T-helper 2 cell treated with Interferon-gamma antibody and Interleukin-4, amounts not matched to agents 5 μg/mL and 100 μg/mL, for 36 hours (primary cell): ENCODE measurements at places on chromosomes 2 and 18.

GRCh38 chr2:10527585-10527984 is 79.5 kb upstream of the ODC1 start:
- no peak for DNase-seq

DNA sequence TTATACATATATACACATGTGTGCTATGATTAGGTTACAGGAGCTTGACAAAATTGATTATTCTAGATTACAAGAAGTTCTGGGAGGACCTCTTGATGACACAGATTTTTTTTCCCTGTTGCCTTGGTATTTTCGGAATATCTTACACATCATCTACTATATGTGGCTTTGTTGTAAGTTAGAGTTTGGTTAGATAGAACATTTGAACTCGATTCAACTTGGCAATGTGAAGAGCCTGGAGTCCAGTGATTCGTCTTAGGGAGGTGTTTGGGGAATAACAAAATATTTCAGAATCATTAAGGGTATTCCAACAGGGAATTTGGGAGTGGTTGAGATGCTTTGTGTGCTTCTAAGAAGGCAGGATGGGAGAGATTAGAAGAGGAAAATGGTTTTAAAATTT is 39.3 kb upstream of the EFEMP1 start:
- no peak for DNase-seq

DNA sequence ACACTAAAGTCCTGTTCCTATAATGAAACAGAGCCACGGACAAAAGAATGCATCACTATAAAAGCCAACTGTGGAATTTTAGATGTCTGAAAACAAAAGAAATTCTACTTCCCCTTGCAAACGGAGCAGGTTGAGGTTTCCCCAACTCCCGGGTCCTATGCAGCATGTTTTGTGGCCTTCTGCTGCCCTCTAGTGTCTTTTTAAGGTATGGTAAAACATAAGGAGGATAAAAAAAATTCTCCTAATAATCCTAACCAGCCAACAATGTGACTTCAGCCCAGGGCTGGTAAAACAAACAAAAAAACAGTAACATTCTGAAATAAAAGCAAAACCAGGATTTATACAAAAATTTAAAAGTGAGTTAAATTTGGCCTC is 539.5 kb downstream of the NRXN1 start:
- DNase-seq = no peak

DNA sequence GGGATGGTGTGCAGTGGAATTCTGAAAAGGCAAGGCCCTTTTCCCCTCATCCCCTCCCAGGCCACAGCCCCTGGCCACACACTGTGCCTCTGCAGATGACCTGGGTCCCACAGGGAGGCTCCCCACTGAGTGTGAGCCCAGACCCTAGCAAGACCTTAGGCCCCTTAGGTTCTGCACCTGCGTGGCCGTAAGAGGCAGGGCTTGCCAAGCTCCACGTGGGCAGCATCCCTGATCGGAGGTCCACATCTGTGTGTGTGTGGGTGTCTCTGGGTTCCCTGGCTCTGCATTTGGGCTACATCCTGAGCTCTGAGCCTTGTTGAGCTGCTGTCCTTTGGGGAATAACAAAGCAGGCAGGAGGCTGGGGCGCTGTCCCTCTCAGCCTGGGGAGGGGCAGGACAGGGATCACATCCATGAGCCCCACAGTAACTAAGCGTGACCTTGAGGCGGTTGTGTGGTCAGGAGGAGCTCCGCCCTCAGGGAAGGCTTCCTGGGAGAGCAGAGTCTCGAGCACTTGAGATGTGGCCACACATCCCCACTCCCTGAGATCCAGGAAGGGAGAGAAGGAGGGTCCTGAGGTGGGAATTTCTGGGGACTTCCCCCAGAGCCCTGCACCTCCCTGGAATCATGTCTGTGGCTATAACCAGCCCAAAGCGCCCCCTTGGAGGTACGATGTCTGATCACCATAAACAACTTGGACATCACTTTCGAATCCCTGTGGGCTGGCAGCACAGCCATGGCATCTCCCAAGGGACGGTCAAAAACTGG is 84.8 kb downstream of the STPG4 start:
- DNase-seq = no peak

DNA sequence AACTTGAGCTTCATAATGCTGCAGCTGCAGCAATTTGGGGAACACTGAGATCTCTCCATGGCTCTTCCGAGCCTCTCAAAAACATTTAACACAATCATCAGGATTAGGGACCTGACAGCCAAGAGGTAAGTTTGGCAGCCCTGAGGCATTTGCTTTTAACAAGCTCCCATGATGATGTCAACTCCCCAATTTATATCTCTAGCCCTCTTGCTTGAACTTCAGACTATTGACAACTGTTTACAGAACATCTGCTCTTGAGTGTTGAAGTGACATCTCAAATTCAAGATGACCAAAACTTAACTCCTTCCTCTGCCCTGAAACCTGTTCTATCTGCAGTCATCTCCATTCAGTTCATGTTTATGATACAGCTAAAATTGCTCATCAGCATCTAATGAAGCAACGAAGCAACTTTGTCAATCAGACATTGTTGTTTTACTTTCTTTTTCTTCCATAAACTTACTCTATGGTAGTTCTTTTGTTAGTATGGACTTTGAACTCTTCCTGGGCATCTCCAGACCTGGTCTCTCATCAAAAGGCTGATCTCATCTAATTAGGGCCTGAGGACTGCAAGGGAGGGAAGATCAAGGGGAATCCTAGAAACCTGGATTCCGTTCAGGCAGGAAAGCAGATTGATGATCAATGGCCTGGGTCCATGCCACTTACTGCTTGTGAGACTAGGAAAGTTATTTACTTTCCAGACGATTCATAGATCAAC is 48.1 kb downstream of the SEMA4F start:
- no peak for DNase-seq

GRCh38 chr2:689877-690510 is 12.8 kb upstream of the TMEM18 start:
- DNase-seq = no peak

- DNase-seq = no peak
Observed at GRCh38 chr18:73768043-73768442, 379.6 kb downstream of the FBXO15 start.

DNA sequence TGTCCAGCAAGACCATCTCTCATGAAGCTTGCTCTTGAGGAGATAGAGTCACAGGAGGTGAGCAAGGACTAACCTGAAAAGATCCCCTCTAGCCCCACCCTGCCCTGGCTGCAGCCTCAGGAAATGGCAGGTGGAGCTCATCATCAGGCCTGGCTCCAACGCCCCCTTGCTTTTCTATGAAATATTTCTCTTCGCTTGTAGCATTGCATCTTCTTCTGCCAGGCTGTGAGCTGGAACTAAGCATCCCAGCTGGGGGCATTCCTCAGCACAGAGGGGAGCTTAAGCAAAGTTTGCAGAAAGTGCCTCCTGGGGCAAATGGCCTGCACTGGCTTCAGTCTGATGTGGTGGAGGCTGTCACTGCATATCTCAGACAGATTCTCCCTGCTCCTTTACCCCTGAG is 90.1 kb upstream of the LGALSL start:
- DNase-seq = no peak

- no peak for DNase-seq
Observed at GRCh38 chr18:60936101-60936500, 397.1 kb upstream of the CDH20 start.

DNA sequence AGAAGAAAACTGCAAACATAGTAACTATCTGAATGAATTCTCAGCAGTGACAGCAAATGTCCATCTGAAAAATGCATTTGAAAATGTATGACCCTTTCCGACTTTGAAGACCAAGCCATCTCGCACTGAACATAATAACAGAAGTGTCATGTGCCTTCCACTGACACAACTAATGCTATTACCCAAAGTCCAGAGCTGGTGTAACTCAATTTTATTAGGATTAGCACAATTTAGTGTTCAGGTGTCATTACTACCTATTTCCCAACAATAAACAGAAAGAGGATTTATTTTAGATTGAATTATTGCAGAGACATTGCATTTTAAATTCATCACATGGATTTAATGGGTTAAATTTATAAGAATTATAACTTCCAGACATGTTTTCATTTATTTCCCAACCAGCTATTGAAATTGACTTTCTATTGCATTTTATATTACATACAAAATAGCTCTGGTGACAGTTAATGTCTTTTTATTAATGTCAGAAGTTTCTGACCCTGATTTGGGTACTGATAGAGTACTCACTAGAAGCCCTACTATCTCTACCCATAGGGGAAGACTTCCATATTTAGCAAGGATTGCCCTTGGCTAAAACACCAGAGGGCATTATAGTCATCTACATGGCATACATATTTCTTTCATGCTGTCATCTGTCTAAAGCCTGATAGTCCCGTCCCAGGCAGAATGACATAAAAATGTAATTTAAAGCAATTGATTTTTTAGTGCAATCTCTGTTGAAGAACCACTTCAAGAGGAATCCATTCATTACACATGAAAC is 7.0 kb upstream of the STK39 start:
- no peak for DNase-seq

DNA sequence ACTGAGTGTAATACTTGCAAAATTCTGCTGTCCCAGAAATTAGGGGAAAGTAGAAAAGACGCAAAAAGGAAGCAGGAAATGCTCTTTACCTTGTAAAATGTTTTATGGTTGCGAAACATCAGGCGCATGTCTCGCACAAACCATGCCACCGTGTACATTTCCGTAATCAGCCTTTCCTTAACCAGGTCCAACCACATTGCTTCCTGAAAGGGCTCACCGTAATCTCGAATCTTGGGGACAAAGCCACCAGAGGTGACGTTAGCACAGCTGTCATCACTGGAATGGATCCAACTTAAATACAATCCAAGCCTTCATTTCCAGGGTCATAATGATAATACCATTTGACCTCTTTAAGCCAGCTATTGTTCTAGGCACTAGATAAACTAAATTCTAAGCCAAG is 49.3 kb downstream of the SP110 start:
- DNase-seq = no peak

GRCh38 chr2:241118737-241119505 is 16.8 kb upstream of the MTERF4 start:
- DNase-seq = no peak

DNA sequence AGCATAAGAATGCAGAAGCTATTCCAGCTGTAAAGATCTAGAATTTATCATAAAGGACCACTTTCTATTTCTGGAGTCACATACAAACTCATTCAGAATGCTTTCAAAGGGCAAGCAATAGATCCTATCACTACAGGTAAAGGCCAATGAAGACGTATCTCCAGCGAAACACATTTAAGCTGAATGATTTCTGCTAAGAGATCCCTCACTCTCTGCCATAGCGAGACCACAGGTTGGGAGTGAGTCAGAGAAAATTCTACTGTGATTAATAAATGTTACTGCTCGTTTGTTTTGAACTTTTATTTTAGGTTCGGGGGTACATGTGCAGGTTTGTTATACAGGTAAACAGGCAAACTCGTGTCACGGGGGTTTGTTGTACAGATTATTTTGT is 72.5 kb upstream of the NFU1 start:
- no peak for DNase-seq

DNA sequence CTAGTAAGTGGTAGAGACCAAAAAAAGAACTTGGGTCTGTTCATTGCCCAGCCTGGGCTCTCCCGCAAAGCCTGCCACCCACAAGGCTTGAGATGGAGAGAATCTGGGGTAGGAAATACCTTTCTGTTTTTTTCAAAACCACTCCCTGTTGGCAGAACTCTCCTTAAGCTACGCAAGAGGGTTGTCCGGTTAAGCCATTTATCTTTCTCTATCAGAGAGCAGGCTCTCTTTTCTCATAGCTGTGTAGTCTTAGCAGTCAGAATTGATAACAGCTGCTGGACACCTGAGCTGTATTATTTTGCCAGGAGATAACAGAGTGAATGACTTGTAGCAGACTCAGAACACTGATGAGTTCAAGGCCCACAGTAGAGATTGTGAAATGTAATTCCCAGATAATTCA is 1088.1 kb downstream of the TSN start:
- DNase-seq = no peak

DNA sequence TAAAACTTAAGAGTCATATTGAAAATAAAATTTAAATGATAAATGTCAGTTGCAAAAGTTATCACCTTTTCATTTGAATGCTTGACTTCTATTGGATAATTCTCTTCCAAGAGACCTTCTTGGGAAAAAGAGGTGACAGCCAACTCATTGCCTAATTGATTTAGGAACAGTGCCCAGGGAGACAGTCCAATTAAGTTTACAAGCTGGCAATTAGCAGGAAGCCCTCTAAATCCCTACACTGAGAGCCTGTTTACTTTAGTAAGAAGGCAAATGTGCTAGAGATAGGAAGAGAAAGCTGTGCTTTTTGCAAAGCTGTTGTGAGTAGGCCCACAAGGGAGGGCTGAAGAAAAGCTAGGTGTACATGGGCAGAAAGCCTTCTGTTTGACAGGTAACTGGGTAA is 189.1 kb downstream of the WDPCP start:
- DNase-seq = no peak

GRCh38 chr2:150484006-150484405 is 3.5 kb downstream of the RND3 start:
- no peak for DNase-seq

GRCh38 chr2:212906620-212907019 is 244.8 kb downstream of the IKZF2 start:
- no peak for DNase-seq

DNA sequence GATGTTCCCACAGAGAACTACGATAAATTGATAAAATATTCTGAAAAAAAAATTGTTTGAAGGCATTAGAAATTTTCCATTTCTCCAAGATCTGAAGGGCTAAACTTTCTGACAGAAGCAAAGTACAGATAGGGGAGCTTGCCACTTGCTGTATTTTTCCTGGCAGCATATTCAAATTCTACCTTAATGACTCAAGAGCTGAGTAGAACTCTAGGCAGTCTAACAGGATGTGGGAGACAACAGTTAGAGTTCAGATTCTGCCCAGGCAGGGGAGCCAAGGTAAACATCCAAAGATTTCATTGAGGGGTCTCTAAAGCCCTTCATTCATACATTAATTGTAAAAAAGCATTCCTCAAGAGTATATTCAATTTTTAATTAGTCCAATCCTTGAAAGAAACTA is 46.0 kb upstream of the RIT2 start:
- DNase-seq = no peak

GRCh38 chr2:215771241-215771640 is 242.1 kb downstream of the MREG start:
- no peak for DNase-seq

DNA sequence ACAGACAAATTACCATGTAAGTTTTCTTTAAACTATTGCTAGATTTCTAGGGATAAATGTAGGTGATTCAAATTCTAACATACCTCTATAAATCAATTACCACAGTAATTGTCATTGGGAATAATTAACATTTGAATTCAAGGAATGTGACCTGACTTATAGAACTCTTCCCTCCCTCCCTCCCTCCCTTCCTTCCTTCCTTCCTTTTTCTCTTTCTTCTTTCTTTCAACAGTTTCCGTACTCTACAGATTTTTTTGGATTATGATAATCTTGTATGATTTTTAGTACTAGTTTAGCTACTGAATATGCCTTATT is 18.2 kb upstream of the FTCDNL1 start:
- DNase-seq = no peak
